ENCODE measurements at places on chromosomes 16 and 17.
A peak's percentile ranks its signal among the peaks of the same experiment; 100 is the strongest.

DNA sequence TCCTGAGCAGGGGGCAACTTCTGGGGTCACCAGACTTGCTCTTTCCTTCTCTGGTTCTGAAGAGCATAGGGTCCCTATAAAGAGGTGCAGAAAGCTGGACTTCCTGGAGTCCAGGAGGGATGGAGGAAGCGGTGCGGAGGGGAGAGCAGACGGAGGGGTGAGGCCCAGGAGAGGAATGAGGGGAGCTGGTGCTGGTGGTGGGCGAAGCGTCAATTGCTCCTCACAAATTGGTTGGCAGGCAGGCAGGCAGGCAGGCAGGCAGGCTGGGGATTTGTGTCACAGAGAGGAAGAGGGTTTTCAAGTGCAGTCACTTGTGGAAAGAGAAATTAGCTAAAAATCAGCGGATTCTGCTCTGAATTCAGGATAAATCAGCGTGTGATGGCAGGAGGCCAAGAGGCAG lies 133.7 kb upstream of the CDC42EP4 start:
- no peak for DNase-seq

DNA sequence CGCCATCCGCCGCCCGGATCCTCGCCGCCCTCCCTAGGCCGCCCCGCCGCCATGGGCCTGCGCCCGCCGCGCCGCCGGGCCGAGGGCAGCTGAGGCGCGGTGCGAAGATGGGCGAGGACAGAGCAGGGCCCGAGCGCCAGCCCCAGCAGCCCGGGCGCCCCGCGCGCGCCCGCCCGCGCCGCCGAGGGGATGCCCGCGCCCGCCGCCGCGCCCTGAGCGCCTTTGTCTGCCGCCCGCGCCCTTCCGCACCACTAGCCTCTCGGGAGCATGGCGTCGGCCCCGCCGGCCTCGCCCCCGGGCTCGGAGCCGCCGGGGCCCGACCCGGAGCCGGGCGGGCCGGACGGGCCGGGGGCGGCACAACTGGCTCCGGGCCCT lies 278 bp downstream of the RAB11FIP3 start:
- no peak for DNase-seq

DNA sequence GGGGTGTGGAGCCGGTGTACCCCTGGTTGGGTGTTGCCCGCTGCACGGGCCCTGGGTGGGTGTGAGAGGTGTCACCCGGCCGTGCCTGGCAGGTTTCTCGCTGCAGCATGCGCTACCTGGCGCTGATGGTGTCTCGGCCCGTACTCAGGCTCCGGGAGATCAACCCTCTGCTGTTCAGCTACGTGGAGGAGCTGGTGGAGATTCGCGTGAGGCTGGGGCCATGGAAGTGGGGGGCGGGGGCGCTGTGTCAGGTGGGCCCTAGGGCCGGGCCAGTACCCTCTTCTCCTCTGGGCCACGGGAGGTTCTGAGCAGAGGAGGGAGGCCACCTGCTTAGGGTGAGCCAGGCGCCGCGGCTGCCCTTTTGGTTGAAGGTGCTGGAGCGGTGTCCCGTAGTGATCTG lies 13.4 kb downstream of the DEF8 start:
- no peak for DNase-seq

GRCh38 chr17:970364-970763 lies 9.2 kb downstream of the NXN start:
- DNase-seq: no peak

DNA sequence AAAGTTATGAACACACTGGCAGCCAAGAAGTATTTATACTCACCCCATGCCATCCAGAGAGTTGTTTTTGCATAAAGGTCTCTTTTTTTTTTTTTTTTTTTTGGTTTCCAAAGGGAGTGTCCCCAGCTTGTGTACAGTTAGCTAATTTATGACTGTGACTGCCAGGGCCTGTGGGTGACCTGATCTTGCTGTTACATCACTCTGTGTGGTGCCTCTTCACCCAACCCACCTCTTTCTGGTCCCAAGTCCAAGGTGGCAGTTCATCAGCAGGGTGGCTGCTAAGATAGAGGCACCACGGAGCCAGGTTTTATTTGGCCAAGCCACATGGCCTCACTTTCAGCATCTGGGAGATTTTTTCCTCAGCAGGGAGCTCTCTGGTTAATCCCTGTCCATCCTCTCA lies at the start of gene NOS2:
Gene NOS2, minus strand, starts transcription at position 8 of the 400 bp plus-strand sequence. CDS start 1,720 bp downstream, outside the sequence.
- no peak for DNase-seq

DNA sequence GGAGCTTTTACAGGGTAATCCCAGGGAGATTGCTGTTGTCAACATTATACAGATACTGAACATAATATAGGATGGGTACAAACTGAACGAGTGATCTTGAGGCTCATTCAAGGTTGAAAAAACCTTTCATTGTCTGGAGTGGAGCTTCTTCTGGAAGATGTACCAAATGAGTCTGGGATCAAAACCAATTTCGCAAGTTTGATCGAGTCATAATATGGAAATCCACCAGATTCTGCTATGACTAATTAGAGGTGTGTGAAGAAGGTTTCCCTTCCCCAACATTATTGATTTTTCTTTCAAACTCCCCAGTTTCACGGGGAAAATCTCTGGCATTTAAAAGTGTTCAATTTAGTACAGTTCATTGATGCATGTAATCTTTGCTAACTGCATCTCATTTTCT lies 324.1 kb downstream of the ZFHX3 start:
- DNase-seq: no peak

DNA sequence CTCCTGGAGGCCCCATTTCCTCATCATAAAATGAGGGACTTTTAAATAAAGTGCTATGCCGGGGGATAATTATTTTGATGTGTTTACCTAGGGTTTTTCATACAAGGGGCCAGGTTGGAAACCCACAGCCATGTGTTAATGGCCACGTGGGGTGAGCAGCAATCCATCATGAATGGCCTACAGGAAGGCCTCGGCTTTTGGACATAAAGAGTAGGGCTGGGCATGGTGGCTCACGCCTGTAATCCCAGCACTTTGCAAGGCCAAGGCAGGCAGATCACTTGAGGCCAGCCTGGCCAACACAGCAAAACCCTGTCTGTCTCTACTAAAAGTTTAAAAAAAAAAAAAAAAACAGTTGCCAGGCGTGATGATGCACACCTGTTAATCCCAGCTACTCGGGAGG lies 40.3 kb downstream of the MEAK7 start:
- no peak for DNase-seq

DNA sequence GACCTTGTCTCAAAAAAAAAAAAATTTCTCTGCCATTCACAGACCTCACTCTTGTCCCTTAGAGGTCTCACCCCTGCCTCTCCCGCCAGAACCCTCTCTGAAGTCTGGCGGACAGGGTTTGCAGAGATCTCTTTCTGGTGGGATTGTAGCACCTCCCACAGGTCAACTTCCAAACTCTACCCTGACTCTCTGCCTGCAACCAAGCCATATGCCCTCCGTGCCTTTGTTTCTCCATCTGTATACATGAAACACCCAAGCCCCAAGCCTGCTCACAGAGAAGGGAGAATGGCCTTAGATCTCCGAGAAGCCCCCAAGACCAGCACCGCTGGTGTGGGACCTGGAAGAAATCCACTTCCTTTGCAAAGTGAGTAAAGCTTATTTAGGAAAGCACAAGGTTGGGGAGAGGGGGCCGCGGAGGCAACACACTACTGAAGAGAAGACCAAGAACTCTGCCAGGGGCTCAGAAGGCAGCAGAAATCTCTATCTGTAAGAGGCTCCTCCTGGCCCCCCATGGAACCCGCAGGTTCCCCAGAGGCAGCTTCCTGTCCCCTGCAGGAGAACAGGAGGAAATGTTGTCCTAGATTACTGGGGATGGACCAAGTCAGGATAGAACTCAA lies 219.9 kb downstream of the C16orf78 start:
- no peak for DNase-seq

DNA sequence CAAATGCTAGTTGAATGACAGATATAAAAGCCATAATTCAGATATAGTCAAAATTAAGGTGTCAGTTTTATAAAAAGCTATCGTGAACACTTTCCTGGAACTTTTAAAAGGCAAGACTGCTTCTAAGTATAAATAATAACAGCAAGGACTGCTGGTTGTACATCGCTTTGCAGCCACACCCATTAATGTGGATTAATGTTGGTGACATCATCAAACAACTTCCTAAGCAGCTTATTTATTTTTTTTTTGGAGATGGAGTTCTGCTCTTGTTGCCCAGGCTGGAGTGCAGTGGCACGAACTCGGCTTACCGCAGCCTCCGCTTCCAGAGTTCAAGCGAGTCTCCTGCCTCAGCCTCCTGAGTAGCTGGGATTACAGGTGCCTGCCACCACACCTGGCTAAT lies 4.6 kb downstream of the GNA13 start:
- no peak for DNase-seq

DNA sequence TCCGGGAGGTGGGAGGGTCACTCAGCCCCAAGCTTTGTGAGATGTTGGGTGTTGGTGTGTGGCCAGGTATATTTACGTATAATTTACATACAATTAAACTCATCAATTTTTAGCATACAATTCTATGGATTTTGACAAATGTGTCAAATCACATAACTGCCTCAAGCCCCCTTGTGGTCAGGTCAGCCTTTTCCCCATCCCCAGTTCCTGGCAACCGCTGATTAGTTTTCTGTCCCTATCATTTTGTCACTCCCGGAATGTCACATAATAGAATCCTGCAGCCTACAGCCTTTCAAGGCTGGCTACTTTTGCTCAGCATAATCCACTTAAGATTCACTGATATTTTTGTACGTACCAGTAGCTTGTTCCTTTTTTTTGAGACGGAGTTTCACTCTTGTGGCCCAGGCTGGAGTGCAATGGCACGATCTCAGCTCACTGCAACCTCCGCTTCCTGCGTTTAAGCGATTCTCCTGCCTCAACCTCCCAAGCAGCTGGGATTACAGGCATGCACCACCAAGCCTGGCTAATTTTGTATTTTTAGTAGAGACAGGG lies 19.3 kb upstream of the RAI1 start:
- no peak for DNase-seq

DNA sequence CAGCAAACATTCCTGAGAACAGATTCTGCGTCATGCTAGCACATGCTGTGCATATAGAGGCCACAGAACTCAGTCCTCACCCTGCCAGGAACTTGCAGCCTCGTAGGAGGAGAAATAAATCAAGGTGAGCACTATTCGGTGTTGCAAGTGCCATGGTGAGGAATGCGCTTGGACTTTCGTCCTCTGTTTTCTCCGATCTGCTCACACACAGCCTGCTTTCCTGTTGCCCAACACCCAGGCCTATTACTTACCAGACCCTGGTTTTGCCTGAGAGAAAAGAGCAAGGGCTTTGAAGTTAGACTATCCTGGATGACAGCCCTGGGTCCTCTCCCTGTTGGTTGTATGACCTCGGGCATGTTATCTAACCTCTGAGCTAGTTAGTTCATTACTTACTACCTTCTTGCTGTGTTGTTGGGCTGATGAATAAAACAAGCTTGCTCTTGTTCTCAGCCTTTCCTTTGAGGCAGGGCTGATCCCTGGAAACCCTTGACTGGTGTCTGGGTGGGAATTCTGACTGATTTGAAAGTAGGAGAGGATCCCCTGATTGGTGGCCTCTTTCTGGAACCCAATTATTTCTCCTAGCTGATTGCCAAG lies 2.9 kb downstream of the ACSF2 start:
- no peak for DNase-seq

DNA sequence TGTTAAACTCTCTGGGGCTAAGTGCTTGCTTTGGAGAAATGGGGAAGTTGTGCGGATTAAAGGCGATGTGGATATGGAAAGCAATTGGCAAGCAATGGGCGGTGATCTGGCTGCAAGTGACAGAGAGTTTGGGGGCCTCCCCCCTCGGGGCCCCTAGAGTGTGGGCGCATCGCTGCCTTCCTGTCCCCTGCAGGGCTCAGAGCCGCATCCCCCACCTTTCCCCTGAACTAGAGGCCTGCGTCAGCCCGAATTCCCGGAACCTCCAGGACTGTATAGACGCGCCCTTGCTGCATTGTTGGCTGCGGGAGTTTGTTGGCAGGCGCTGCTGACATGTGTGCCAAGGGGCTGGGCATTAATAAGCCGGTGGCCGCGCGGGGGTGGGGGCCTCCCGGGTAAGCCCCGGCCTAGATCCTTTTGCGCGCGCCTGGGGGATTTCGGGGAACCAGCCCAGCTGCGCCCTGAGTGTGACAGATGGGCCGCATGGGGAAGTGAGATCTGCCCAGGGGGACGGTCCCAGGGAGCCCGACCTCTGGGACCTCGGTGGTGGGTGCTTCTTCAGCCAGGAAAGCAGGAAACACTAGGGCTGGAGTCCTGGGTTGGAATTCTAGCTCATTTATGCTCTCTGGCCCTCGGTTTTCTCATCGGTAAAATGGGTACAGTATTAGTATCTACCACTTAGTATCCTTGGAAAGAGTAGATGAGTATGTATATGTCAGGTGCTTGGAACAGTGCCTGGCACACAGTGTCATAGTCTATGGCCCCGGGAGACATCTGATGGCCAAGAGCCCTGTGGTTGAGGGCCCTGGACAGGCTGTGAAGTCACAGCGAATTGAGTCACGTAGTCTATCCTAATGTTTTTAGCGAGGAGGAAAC lies 1.0 kb downstream of the EEF2K start:
- peak; percentile 51 for DNase-seq

DNA sequence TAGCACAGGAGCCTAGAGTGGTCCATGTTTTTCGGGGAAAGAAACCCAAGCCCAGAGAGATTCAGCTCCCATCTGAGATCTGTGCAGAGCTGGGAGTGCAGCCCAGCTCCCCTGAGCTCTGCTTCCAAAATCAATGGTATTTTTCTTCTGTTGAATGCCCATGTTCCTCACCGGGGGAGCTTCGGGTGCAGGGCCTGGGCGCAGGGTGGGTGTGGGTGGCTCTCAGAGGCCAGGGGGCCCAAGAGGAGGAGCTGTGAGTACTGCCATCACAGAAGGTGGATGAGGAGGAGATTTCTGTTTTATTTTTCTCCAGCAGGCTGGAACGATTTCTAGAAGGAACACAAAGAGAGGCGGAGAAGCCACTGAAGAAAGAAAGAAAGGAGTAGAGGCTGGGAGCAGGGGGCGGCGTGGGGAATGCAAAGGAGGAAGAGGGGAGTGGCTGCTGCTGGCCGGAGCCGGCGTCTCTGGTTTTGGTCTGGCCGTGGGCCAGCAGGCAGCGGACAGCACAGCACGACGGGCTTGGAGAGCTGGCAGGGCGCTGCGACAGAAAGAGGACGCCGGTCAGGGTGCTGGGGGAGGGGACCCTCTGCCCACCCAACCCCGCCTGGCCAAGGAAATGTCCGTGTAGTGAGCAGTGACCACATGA lies 76.2 kb upstream of the KSR1 start:
- DNase-seq: no peak

DNA sequence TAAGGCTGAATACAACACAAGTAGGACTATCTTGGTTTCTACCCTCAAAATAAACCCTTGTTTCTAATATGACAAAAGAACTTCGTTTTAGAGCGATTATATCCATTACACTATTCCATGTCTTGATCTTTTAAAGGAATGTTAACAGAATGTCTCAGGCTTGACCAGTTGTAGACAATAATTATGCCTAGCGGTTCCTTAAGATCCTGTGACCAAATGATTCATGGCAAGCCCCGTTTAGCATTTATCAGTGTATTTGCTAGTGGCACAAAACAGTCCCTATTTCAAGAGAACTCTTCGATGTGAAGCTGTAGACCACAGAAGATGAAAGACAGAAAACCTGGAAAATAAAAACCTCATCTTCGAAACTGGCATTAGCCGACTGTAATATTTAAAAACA lies 200.9 kb upstream of the SOX9 start:
- DNase-seq: no peak

Measured in NCI-H446 (cell line).